ENCODE measurements at places on chromosomes 6 and 20.

DNA sequence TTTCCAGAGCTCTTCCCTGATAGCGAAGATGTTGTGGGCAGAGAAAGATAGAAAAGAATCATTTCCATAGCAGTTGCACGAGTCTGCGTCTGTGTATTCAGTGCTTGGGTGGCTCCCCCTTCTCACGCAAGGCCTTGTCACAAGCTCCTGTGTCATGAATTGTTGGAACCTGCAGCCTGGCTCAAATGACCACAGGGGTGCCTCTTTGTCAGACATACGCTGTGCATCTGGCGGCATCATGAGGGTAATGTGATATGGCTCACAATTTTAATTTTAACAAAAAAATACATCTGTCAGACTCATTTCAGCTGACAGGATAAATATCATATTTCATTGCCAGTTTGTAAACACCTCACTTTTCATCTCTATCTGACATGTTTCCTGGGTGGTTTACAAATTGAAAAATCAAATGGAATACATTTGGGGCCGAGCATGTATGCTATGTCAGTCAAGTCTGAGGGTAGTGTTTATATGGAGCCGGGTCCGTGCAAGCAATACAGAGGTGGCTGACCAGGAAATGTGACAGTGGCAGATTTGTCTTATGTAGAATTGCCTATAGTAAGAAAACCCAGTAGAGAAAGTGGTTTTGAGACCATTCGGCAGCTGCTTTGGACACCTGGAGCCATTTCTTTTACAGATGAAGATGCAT lies 90.9 kb downstream of the CAP2 start:
- DNase-seq: no peak

- peak; percentile 21 for DNase-seq
Observed at GRCh38 chr20:48718786-48719578, 108.8 kb downstream of the PREX1 start.

DNA sequence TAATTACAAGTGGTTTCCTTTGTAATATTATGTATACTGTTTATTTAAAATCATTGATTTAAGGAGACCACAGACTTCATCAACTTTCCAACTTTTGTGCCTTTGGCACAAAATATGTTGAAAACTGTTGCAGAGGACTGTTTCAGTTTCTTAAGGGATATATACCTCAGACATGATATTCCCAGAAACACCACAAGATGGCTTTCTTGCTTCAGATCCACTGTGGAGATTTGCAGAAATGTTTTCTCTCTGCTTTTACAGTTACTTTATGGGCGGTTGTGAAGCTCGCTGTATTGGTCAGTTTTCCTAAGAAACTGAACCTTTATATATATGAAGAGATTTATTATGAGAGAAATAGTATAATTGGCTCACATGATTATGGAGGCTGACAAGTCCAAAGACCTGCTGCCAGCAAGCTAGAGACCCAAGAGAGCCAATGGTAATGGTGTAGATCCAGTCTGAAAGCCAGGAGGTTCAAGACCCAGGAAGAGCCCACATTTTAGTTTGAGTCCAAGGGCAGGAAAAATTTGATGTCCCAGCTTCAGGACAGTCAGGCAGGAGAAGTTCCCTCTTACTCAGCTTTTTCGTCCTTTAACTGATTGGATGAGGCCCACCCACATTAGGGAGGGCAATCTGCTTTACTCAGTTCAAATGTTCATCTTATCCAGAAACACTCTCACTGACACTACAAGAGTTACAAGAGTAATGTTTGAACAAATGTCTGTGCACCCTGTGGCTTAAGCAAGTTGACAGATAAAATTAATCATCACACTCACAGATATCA lies 12.8 kb downstream of the ME1 start:
- no peak for DNase-seq

GRCh38 chr6:6892744-6893583 lies 214.8 kb upstream of the RREB1 start:
- no peak for DNase-seq

DNA sequence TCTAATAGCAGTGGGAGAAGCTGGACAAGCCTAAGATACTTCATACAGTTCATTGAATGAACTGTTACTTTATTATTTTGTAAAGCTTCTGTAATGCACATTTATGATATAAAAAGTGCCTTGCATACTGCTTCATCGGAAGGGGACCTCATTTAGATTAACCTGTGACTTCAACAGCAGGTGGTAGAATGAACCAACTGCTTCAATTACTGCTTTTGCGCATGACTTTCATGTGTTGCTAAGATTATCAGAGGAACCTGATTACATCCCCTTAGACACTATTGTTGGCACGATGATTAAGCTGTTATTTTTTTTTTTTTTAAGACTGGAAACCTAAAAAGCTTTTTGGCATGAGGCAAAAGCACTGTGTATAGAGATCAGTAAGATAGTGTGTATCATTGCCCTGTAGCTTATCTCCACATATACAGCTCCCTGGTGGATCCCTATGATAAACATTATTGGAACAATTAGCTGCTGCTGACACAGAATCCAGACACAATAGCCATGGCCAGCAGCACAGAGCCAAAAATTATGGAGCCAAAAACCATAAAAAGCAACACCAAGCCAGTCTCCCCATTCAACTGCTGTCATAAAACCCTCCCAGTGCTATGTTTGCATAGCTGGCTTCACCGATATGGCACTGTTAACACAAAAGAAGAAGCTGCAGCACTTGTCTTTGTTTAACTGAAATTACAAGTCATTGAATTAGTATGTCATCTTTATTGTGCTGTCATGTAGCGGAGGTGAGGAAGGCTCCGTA lies 731.6 kb upstream of the MMS22L start:
- DNase-seq: no peak

- DNase-seq: no peak
Observed at GRCh38 chr6:149128489-149129145, 188.9 kb upstream of the TAB2 start.

DNA sequence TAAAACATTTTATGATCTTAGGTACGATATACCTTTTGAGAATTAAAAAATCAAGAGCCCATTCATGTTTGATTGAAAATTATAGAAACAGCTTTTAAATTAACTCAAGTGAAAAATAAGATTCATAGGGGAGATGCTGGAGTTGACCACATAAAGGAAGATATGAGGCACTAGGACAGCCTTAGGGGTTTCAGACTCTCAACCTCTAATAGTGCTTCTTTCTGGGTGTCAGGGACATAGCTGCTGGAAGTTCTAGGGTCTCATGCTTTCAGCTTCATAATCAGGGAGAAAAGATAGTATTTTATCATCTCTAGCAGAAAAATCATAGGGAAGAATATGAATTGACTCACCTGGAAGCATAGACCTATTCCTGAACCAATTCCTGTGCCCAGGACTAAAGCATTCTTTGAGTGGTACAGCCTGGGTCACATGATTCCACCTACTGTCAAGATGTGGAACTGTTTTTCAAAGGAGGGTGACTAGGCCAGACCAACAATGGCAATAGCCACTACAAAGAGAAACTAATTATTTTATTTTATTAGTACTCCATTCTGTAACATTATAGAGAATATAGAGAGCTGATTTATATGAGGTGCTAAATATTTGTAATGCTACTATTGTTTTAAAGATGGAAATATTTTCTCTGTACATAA lies 27.8 kb upstream of the CENPW start:
- DNase-seq: no peak

- DNase-seq: no peak
Observed at GRCh38 chr6:1250489-1251197, 61.3 kb upstream of the FOXQ1 start.

- DNase-seq: no peak
Observed at GRCh38 chr6:6788394-6789032, 200.0 kb downstream of the LY86 start.

DNA sequence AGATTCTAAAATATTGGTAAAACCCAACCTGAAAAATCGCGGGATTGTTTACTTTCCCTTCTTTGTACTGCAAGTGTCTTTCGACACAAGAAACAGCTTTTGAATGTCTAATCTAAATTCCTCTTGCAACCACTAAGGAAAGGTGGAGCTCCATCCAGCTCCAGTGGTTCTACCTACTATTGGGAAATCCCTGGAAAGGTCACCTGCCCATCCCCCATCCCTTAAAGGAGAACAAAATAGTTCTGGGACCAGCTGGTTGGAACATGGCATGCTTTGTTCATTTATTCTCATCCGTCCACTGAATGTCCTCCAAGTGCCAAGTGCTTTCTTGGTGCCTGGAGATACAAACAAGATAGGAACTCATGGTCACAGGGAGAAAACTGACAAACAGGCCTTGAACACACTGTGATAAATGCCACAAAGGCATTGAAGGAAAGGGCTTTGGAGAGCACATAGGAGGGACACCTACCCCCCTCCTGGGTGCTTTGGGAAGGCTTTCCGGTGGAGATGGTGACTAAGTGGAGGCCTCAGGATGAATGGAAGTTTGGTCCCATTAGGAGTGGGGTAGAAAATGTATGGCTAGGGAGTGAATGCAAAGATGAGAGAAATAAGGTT lies 2.3 kb upstream of the CITED2 start:
- DNase-seq: no peak

DNA sequence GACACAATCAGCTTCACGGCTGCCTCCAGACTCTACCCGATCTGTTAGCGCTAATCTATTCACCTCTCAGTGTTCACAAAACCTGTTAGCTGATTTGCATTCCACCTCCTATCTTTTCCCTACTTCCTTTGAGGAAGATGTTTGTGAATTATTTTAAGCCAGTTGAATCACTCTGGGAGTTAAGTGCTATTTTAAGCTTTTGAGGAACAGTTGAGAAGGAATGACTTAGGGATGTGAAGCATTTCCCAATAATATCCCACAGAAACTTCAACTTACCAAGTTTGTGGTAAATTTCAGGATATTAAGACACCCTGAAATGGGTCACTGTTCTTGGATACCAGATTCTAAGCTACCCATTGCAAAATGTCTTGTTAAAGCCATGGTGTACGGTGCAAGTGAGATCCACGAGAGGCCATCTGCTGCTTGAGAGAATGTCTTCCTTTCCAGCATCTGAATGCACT lies 145.2 kb upstream of the CITED2 start:
- no peak for DNase-seq

DNA sequence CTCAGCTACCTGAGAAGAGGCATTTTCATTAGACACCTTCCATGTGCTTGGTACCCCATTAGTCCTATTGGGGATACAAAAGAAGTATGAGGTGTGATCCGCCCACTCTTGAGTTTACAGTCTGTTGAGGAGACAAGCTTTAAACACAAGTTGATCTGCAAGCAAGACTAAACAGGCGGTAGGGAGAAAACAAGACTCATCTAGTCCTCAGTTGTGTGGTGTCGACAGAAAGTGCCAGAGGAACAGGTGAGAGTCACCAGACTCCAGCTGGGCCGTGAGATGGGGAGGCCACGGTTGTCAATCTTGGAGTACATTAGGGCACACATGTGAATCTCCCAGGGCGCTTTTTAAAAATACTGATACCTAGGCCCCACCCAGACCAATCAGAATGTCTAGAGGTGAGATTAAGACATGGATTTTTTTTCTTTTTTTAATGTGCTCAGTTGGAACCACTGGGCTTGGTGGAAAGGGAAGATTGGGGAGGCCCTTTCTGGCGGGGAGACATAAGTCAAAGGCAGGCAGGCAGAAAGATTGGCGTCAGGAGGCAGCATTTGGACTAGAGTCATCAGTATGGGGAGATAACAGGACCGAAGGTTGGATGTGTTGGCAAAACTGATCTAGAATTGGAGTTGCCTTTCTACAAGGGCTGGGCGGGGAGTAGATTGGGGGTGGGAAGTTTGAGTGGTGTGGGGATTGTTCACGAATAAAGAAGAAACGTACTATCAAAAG lies 10.4 kb downstream of the E2F3 start:
- DNase-seq: no peak

- DNase-seq: no peak
Observed at GRCh38 chr20:45555198-45555597, 8.0 kb upstream of the EPPIN start.

DNA sequence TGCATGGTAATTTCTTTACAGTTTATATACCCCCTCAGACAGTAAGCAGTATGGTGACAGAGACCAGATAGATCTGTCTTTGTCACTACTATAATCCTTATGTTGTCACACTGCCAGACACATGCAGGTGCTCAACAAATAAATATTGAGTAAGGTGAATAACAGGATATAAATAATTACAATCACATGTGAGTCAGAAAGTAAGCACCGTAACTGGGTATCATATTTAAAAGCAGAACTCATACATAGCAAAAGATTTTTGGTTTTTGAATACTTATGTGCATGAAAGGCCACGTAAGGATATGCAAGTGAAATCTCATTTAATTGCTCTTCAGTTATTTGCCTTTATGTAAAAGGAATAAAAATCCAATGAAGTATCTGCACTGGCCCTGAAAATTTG lies 17.4 kb downstream of the CNBD2 start:
- DNase-seq: no peak

DNA sequence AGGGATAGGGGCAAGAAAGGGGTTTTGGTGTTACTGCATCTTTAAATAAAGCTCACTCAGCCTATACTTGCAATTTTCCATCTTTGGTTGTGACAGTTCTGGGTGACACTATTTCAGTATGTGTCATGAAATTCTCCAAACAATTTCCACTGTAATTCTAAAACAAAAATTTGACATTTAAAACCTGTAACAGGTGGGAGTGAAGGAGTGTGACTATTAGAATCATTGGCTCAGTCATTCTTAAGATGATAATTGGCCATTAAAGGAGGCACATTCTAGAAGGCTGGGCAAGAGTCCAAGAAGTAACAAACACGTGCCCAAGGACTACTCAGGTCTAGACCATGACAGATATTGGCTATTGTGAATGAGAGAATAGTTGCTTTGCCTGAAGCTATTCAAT lies 153.3 kb upstream of the ARG1 start:
- no peak for DNase-seq

GRCh38 chr6:69305456-69305855 lies 491.4 kb downstream of the LMBRD1 start:
- no peak for DNase-seq

DNA sequence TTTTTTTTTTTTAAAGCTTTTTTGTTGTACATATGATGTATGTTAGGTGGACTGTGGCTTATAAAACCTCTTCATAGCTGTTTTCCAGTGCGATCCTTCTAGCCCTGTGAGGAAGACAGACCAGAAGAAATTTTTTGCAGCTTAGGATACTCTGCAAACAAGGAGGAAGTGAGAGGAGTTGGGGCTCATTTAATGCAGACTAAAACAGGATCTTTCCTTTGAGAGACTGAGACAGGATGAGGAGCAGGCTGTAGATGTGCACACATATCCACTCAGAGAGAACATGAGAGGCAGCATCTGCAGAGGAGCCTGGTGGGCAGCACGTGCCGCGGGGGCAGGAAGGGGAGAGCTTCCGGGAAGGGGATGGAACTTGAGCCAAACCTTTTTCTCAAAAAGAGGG lies 45.7 kb downstream of the PPARD start:
- no peak for DNase-seq

DNA sequence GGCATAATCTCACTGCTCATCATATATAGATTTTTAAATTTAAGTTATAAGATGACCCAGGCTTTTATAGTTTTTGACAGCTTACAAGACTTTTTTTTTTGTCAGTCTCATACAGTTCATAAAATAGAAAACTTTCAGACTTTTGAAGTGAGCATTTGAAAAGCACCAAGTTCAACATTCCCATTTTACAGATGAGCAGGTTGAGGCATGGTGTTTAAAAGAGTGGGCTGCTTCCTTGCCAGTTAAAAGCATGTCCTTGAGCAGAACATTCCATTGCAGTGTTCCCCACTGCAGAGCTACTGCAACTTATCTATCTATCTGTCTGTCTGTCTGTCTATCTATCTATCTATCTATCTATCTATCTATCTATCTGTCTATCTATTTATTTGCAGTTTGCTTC lies 86.8 kb downstream of the GFRA4 start:
- DNase-seq: no peak

- DNase-seq: no peak
Observed at GRCh38 chr6:37059344-37060194, 54.1 kb downstream of the FGD2 start.

Data from stimulated activated naive CD4-positive, alpha-beta T cell treated with Interleukin-2 at 50 U/mL for 16 hours (primary cell).